ENCODE measurements at places on chromosomes 5 and 9. TPM values are rescaled to one million over a fixed set of nuclear protein-coding genes. Genes with fewer than 3 reads are reported as not detected.

GABRA1 gene
- total RNA-seq, result not detected

TMEM252 gene
- not detected for total RNA-seq

RFK gene
- total RNA-seq, result 51.9 TPM

TSLP gene
- not detected for total RNA-seq
